EH (cell line): ENCODE measurements at places on chromosomes 13 and 19.

GRCh38 chr19:1713170-1713569, 40.1 kb upstream of the ONECUT3 start:
- DNase-seq = no peak

- no peak for DNase-seq
Observed at GRCh38 chr13:20077086-20077485, 83.8 kb downstream of the GJA3 start.

- no peak for DNase-seq
Observed at GRCh38 chr19:28239270-28239669, 973.7 kb downstream of the UQCRFS1 start.

GRCh38 chr13:29799041-29799440, 51.4 kb downstream of the UBL3 start:
- peak; percentile 43 for DNase-seq

GRCh38 chr19:41161903-41162302, 31.1 kb upstream of the CYP2S1 start:
- no peak for DNase-seq

GRCh38 chr13:36323951-36324566, 22.1 kb downstream of the SPART start:
- peak; percentile 96 for DNase-seq

DNA sequence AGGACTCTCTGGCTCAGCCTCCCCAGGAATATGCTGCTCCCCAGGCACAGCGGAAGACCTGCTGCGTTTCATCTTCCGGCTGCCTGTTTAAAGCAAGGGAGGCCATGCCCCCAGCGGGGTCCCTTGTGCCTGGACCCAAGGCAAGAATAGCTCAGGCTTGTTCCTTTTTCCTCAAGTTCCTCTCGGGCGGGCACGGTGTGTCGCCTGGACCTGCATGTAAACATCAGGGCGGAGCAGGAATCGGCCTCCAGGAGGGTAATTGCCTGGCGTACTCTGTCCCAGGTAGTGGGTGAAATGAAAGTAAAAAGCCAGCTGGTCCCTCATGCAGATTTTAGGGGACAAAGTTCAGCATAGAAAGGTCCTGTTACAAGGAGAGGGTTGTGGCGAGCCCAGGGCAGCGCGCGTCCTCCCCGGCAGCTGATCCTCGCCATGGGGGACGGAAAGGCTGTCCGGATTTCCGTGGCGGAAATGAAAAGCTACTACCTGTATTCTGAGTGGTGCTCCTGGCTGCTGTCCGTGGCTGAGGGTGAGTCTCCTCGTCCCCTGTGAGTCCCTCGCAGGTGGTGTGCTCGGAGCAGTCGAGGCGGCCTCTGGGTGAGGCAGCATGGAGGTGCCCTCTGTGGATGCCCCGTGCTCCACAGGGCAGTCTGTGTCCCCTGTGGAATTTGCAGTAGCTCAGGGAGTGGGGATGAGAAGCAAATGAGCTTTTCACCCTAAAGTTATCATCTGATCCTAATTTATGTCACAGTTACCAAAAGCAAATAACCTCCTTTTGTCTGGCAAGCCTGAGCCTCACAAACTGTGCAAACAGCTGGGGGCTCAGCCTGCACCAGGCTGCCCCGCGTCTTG, 16.2 kb downstream of the MCF2L start:
- DNase-seq = no peak

GRCh38 chr19:3977242-3978143, 6.6 kb upstream of the DAPK3 start:
- no peak for DNase-seq

- no peak for DNase-seq
Observed at GRCh38 chr19:55232286-55232602, 3.7 kb upstream of the TMEM86B start.

DNA sequence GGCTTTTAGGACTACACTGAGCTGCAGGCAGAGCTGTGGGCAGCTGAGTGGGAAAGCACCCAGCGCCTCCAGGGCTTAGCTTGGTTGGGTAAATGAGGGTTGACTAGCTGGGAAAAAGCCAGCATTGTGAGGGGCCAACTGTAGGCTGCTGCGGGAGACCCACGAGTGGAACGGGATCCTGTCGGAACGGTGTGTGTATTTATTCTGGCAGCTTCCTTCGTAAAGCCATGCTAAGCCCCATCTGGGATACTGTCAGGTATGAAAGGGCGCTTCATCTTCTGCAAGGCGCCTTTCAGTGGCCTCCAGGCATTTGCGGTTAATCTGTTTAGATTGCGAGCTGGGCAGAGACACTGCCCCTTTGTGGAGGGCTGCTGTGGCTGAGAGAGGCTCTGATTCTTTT, 39.5 kb upstream of the CNMD start:
- DNase-seq = no peak

DNA sequence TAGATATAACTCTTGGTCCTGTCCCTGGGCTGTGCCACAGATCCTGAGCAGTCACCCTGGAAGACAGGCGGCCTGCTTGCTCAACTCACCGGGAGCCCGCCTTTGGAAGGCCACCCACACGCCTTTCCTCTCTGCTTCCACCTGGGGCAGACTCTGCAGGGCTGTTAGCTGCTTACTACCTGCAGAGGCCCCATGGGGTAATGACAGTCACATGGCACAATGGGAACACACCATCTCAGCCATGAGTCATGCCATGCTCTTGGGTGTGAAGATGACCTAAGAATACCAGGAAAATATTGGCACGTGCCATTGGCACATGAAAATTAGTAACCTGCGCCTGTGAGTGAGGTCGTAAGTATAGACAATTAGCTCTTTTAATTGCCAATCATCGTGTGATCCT, 108.6 kb downstream of the COL4A2 start:
- no peak for DNase-seq

DNA sequence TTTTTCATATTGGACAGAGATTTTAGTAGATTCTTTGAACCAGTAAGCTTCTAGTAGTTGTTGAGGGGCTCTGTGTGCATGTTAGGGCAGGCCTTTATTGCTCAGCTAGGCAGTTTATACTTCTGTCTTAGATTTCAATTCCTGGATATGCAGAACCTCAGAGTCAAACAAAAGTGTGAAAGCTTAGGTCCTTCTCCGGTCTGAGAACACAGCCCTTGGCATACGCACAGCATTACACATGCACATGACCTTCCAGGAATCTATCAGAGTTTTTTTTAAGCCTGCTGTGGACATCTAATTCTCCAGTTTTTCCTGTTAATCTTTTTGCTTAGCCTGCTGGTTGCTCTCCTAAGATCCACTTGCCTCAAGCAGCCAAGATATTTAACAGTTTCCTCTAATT, 77.9 kb upstream of the KL start:
- DNase-seq = no peak

- DNase-seq = no peak
Observed at GRCh38 chr13:90103099-90103784, 1244.2 kb upstream of the MIR17HG start.

DNA sequence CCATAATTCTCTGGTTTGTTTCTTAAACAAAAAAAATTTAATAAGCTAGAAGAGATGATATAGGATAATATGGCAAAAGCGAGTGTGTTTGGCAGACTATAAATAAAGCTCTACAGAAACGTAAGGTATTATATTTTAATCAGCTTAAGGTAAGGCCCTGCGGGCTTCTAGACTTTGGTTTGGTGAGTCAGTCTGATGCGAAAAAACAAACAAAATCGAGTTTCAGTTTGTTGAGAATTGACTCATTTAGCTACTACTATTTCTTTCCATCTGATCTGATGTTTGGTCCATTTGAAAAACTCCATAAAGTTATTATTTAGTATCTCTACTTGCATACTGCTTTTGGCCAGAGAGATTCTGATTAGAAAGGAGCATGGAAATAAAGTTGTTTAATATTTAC, 138.0 kb downstream of the MIPEP start:
- DNase-seq = no peak

- DNase-seq = no peak
Observed at GRCh38 chr13:51025245-51025905, 85.7 kb downstream of the C13orf42 start.

- DNase-seq = peak; percentile 27
Observed at GRCh38 chr13:114100446-114101357, 31.7 kb downstream of the RASA3 start.

- DNase-seq = no peak
Observed at GRCh38 chr19:33686262-33686661, 64.5 kb downstream of the CHST8 start.

GRCh38 chr19:43315851-43316250, 37.6 kb upstream of the CD177 start:
- no peak for DNase-seq

DNA sequence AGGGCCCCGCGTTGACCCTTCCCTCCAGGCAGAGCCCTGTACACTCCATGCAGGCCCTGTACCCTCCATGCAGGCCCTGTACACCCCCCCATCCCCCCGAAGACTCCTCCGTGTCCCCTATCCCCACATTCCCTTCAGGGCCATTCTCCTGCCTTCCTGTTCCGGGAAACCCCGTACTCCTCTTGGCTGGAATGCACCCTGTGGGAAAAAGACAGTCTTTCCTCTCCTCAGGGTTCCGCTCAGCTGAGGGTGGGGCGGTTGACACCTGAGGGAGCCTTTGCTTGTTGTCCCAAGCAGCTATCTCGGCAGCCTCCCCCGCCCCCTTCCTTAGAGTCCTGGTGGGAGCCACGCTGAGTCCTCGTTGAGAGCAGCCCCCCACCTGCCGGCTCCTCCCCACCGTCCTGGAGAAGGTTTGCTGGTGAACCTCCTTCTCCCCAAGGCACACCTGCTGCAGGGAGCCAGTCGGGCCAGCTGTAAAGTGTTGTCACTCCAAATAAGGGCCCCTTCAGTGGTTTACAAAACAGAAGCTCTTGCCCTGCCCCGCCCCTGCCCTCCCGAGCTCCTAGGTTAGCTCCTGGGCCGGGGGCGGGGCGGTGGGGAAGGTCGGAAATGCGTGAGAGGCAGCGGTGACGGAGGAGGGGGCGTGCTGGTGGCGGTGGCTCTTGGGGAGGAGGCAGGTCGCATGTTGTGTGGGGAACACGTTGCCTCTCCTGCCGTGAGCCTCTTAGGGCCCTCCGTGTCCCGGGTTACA, 1.5 kb downstream of the GNA11 start:
- peak; percentile 37 for DNase-seq

DNA sequence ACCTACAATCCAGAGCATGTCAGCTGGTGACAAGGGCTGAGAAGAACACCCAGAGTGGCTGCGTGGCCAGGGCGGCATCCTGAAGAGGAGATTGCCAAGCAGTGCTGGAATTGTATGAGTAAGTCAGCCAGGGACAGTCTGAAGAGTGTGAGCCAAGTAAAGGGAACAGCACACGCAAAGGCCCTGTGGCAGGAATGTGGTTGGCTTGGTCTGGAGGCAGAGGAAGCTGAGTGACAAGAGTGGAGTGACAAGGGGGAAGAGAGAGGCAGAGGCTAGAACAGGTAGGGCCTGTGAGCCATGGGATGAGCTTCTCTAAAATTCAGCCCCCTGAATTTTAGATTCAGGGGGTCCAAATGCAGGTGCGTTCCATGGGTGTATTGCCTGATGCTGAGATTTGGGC, 53.7 kb upstream of the UQCRFS1 start:
- DNase-seq = no peak

GRCh38 chr13:74246487-74246886, 112.3 kb upstream of the KLF12 start:
- DNase-seq = peak; percentile 22

DNA sequence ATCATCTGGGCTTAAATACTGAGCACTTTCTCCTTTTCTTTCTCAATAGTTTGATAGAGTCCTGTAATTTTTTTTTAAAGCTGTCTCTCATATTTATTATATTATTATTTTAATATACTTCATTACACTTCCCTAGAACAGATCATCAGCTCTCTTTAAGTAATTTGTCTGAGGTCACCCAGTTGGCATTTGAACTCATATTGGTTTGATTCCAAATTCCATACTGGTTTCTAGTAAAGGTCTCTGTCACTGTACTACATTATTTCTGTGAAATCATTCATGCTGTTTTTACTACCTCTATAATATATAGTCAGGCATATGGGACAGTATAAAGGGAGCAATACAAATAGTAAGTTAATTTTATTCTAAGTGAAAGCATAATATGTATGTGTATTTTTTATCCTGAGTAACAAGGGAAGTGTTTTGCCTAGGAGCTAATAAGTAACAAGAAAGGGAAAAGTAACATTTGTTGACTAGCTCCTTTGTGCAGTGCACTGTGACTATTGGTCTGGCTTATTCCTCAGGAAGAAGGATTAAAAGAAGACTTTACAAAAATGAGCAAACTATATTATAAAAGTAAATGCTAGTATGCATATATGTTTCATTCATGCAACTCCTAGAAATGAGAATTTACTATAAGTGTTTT, 14.3 kb downstream of the LPAR6 start:
- peak; percentile 60 for DNase-seq

GRCh38 chr13:99659226-99659625, 158.0 kb downstream of the TM9SF2 start:
- no peak for DNase-seq

DNA sequence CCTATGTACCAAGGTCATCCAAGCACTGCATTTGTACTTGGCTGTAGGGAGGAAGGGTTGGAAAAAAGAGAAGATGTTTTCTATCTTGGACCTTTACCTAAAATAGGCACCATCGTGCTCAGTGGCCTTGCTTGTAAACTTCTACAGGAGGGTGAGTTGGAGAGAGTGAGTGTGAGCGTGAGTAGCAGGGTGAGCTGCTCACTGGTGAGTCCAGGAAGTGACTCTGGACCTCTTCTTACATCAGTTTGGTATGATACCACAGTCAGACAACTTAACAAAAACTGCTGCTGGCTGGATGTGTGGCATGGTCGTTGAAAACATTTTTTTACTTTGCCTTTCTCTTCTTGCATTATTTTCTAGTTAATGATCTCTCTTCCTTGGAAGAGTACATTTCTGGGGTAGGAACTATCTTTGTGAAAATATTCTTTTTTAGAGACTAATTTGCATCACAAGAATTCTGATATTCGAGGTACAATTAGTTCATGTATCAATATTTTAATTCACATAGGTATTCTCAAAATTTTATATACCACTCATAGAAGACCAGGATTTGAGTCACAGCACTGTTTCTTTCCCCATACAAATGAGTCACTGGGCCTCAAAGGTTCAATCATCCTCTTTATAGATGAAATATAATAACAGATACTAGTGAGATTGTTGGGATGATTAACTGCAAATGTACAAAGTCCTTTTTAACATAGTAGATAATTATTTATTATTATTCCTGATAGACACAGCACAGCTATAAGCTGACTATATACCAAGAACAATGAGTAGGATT, 651 bp downstream of the SERPINE3 start:
- DNase-seq = peak; percentile 22
